ENCODE measurements at places on chromosomes 11 and 22.

GRCh38 chr22:41915035-41915785 is at the start of gene SHISA8:
Gene SHISA8 (minus strand): TSS chr22:41915074. CDS start chr22:41914667, 407 bp downstream.
- DNase-seq = peak; percentile 72

DNA sequence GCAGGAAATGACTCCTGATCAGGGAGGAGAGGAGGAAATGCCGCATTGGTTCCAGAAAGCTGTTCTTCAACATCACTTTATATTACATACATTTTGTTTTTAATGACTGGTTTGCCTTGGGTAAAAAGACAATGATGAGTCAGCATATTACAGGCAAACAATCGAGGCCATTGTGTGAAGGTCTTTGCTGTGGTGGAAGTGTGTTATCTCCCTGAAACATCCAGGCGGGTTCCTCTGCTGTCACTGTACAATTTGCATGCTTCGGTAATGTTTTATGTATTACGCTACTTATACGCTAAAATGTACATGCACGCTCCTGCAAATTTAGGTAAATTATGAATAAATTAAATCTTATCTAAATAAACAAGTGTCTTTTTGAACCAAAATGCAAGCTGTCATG is 161.1 kb downstream of the KIRREL3 start:
- DNase-seq = no peak

- DNase-seq = no peak
Observed at GRCh38 chr22:49107561-49107960, 720.1 kb downstream of the BRD1 start.

GRCh38 chr11:123374622-123374968 is 55.5 kb upstream of the GRAMD1B start:
- no peak for DNase-seq

- no peak for DNase-seq
Observed at GRCh38 chr11:116406042-116406441, 366.7 kb downstream of the BUD13 start.

GRCh38 chr11:32018672-32019071 is 72.2 kb upstream of the RCN1 start:
- DNase-seq = no peak

DNA sequence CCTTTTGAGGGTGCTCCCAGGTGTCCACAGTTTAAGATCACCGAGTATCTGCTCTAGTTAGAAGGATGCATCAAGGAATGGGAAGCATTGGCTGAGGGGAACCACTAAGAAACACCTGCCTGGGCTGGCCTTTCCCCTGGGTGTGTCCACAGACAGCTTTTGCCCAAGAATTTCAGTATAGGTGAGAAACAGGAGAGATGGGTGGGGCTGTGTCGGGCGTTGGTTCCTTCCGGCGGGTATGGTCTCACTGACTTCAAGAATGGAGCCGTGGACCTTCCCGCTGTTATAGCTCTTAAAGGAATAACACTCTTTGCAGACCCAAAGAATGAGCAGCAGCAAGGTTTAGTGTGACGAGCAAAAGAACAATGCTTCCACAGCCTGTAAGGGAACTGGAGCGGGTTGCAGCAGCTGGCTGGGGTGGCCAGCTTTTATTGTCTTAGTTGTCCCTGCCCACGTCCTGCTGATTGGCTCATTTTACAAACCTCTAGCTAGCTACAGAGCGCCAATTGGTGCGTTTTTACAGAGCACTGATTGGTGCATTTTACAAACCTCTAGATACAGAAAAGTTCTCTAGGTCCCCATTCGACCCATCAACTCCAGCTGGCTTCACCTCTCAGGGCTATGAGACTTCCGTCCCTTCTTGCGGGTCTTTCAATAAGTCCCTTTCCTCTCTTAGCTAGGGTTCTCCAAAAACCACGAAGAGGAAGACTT is 2.4 kb downstream of the FADS1 start:
- no peak for DNase-seq

DNA sequence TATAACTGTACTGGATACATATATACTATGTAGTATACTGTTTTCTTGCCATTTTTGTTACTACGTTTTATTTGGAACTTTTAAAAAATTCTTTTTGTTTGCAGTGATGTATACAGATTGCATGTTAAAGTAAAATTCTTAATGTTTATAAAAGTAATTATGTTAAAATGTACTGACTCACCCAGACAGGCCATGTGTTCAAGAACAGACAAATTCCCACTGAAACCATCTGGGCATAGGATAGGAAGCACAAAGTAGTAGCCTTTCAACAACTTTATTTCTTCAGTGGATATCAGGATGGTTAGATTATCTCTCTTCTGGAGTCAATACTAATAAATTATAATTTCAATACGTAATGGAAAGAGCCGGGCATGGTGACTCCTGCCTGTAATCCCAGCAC is 19.8 kb downstream of the PRMT3 start:
- no peak for DNase-seq

DNA sequence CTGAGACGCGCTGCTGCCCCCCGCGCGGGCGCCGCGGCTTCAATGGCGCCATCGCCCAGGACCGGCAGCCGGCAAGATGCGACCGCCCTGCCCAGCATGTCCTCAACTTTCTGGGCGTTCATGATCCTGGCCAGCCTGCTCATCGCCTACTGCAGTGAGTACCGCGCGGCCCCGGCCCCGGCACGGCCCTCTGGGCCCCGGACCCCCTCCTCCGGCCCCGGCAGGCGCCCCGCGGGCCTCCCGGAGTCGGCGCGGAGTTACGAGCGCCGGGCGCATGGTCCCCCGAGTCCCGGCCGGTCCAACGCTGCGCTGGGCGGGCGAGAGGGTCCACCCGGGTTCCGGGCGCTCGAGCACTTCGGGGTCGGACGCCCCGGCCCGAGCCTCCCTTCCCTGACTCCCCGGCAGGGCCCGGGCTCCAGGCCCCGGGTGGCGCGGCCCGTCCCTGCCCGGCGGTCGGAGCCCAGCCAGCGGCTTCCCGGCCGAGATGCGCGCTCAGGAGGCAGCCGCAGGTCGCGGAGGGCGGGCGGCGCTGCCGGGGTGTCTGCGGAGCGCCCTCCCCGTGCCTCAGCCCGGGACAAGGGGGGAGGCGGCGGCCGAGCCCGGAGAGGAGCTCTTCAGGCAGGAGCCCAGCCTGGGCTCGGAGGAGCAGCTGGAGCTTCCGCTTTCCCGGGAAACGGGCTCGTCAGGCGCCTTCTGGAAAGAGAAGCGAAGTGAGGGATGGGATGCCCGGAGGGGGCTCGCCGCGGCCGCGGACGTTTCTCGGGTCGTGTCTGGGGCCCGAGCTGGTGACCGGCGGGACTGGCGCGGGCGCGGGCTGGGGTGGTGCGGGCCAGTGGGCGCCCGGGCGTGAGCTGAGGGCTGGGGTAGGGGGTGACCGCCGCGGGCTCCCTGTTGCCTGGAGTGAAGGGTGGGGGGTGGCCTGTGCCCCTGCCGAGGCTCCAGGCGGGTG is 1337.8 kb downstream of the BRD1 start:
- no peak for DNase-seq

GRCh38 chr11:34052608-34053160 is 1.2 kb downstream of the CAPRIN1 start:
- no peak for DNase-seq

DNA sequence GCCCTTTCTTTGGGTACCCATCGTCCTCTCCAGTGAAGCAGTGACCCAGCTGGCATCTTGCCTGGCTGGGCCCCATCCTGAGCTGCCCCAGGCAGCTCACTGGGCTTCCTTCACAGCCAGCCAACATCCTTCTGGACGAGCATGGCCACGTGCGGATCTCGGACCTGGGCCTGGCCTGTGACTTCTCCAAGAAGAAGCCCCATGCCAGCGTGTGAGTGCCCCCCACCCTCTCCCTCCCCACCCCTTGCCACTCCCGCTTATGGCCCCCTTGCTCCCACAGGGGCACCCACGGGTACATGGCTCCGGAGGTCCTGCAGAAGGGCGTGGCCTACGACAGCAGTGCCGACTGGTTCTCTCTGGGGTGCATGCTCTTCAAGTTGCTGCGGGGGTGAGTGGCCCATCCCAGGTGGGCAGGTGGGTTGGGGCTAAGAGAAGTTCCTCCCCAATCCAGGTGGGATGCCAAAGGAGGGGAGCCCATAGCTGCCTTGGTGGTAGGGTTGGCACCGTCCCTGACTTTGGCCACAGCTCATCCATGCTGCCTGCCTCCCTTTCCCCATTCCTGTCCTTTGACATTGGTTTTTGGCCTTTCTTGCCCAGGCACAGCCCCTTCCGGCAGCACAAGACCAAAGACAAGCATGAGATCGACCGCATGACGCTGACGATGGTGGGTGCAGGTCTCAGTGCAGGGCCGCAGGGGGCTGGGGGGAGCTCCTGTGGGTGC is 6.8 kb upstream of the ANKRD13D start:
- no peak for DNase-seq

- DNase-seq = no peak
Observed at GRCh38 chr11:123443851-123444623, 14.0 kb downstream of the GRAMD1B start.

GRCh38 chr11:61061081-61061826 is 41.0 kb upstream of the CD5 start:
- peak; percentile 60 for DNase-seq

DNA sequence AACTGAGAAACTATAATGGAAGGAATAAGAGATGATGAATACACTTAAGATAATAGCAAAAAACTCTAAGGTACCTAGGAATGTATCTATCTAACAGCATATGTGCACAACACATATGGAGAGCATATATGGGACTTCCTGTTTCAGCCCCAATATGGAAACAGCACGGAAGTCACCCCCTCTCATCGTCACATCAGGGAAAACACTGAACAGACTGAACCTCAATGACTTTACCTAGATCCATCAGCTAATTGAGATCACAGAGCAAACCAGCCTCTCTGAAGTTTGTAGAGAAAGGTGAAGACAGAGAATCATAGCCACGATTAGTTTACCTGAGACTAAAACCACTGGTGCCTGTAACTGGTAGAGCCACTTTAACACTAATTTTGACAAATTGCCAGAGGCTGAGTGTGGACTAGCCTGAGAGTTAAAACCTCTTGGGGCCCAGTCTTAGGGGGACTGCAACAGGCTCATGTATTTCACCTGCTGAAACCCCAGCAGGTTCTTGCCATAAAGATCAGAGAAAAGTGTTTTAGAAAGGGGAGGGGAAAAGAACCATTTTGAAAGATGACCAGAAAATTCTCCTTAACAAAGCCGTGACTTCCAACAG is 722.6 kb downstream of the TBC1D22A start:
- no peak for DNase-seq

GRCh38 chr22:44438056-44438455 is 60.0 kb downstream of the RTL6 start:
- no peak for DNase-seq

GRCh38 chr11:117796872-117797529 is at the start of gene DSCAML1:
Gene DSCAML1 (minus strand): TSS chr11:117797216. CDS start chr11:117797079, 137 bp downstream.
- no peak for DNase-seq

DNA sequence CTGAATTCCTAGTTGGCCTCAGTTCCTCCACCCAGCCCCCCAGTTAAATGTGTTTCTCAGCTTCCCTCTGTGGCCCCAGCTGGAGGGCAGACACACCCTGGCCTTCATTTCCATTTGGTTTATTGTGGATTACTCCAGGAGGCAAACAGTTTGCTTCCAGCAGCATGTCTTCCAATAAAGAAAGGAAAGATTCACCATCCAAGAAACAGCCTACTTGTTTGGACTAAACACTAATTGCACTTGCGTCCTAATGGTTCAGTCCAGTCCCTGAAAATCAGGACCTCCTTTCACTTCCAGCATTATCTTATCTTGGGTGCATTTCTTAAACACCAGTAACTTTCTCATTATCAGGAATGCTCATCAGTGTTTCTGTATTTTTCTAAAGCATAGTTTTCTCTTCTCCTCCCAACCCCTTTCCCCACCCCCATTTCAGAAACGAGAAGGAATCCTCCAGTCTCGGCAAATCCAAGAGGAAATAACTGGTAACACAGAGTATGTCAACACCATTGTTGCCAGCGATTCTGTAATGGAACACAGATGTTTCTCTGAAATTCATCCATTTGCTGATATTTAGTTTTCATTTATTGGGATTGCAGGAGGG is 130.9 kb downstream of the PARVA start:
- no peak for DNase-seq

- DNase-seq = peak; percentile 6
Observed at GRCh38 chr11:2586087-2586792, 113.6 kb downstream of the KCNQ1OT1 start.

GRCh38 chr11:64007629-64008282 is 21.5 kb downstream of the OTUB1 start:
- DNase-seq = no peak

DNA sequence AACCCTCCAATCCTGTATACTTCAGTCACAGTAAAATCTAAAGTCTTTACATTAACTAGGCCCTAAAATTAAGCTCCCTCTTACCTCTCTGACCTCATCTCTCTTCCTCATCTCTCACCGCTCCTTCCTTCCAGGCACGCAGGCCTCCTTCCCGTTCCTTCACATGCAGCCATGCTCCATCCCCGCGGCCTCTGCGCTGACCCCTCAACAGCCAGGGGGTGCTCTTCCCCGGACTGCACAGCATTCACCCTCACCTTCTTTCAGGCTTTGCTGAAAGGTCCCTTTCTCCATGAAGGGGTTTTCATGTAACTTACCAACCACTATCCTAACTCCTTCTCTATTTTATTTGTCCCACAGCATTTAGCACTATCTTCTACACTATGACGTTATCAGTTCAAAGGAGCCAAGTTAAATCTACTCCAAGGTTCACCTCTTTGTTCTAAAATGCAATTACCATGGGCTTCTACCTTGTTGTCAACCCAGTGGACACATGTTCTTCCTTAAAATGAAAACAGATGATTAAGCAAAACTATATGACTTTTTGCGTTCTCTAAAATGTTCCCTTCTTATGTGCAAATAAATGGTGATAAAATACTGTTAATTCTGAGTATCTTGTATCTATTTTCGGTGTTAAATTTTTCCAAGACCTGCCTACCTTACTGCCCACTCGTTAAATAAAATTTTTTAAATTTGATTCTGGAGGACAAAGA is 57.8 kb upstream of the APOA1 start:
- no peak for DNase-seq

DNA sequence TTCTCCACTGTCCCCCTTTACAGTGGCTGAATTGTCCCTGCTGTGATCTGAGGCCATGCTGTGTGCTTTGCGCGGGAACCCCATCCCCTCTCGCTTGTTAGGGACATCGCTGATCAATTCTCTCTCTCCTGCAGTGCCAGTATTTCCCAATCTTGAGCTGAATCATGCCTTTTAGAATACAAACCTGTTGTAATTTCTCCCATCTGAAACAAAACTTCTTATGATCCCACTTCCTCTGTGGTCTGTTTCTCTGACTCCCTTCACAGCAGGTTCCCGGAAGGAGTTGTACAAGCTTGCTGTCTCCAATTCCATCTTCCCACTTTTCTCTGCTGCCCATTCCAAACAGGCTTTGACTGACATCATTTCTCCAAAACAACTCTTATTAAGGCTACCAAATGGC is 16.8 kb downstream of the ADAMTS15 start:
- no peak for DNase-seq

- DNase-seq = no peak
Observed at GRCh38 chr22:36206255-36206654, 4.6 kb upstream of the APOL4 start.

GRCh38 chr11:95700471-95700817 is 89.1 kb downstream of the FAM76B start:
- DNase-seq = no peak

Measured in GM12891 (cell line).